ENCODE measurements at places on chromosomes 6 and 20.
A peak's percentile ranks its signal among the peaks of the same experiment; 100 is the strongest.

- no peak for DNase-seq
Measured at GRCh38 chr6:148068437-148069061, 274.1 kb upstream of the SASH1 start.

- DNase-seq, result no peak
Measured at GRCh38 chr6:136173519-136174507, 76.3 kb downstream of the MTFR2 start.

- DNase-seq, result peak; percentile 64
Measured at GRCh38 chr20:58236612-58237317, 8.3 kb upstream of the ANKRD60 start.

GRCh38 chr6:47126647-47127391, 84.7 kb upstream of the ADGRF1 start:
- DNase-seq, result no peak

DNA sequence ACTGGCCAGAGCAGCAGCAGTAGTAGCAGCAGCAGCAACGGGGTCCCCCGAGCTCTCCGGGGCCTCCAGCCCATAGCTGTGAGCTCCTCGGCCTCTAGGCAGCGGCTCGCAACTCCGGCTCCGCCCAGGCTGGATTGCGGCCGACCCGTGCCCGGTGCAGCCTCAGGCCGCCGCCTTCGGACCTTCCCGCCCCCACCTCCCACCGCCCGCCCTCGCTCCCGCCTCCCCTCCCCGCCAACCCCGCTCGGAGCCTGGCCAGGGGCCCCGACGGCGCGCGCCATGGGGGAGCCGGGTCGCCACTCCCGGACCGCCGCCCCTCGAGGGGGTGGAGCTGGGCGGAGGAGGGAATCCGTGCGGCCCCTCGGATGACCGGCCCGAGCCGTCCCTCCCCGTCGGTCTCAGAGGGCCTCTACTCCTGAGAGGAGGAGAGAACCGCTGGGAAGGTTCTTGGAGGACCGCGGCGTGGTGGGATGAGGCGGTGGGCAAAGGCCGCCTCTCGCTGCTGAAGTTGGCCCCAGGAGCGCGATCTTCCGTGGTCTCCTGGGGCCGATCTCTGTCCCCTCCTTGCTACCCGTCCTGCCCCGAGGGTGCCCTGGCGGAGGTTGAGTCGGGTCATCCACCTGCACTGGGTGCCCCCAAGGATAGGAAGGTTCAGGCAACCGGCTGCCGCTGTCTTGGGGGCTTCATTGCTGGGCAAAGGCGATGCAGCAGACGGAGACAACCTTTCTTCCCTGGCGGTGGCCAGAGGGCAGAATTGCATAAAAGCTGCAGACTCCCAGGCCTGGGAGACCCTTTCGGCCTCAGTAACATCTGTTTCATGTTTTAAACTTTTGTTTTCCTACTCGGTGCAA, at the start of gene ADAM33:
Gene ADAM33, minus strand, starts transcription at position 80 of the 851 bp plus-strand sequence. Its CDS starts 6 bp downstream, at position 74.
- no peak for DNase-seq

- no peak for DNase-seq
Measured at GRCh38 chr20:20530428-20531151, 162.7 kb downstream of the INSM1 start.
